ENCODE measurements at places on chromosomes 11 and 22.

GRCh38 chr22:24584871-24585411 is 7.9 kb downstream of the LRRC75B start:
- DNase-seq, result no peak

DNA sequence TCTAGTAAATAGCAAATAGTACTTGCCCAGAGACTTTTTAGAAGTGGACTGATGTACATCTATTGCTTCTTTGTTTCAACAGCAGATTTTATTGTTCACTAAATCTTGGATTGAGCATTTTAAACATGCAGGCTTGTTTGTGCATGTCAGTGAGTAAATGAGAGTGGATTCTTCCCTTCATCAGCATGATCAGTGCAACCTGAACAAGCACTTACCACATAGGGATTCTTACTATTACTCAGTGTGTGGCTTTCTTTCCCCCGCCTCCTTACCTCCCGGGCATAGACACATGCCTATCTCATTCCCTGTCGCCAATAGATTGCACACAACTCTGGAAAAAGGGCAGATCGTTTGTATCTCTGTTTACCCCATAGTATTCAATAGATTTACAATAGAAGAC is 197.5 kb downstream of the C11orf87 start:
- no peak for DNase-seq

DNA sequence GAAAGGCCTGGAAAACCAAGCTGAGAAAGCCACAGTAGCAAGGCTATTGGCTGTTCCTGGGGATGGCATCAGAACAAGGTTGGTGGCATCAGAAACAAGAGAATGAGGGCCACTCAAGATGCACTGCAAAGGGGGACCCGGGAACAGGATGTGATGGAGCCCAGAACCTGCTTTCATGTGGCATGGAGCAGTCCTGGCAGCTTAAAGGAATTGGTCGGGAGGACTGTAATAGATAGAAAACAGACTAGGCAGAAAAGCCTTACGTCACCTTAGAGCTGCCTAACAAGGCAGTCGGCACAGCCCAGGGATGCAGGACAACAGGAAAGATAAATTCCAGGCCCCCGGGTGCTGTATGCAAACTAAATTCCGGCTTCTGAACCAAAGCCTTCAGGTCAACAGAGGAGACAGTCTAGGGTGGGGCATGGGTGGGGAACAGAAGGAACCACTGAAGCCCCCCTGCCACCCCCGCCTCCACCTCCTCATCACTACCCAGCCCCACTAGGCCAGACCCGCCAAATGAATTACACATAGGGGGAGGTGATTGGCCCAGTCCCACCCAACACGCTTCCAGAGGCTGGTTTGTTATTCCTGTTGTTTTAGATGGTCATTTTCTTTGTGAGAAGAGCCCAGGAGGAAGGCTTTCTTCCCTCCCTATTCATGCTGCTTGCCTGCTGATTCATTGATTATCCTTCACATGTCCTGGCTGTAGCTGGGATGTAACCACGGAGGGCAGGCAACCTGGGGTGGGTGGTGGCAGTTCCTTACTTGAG is 25.7 kb upstream of the LRRC55 start:
- no peak for DNase-seq

- DNase-seq, result peak; percentile 11
These were observed 16.6 kb downstream of the ASCC2 start for GRCh38 chr22:29821291-29822016.

GRCh38 chr11:110081462-110082376 is 11.5 kb upstream of the ZC3H12C start:
- no peak for DNase-seq

DNA sequence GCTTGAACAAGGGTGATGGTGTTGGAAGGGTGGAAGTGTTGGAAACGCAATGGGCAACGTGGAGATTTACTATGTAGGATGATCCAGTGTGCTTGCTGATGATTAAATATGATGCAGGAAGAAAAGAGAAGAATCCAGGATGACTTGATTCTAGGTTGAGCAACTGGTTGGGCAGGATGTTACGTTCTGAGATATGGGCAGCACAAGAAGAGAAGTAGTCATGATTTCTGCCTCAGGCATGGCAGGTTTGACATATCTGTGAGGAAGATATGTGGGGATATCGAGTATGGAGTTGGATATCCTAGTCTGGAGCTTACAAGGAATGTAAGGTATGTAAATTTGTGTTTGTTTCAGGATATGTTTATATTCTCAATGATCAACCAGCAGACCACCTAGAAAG is 1.9 kb downstream of the OR52K1 start:
- DNase-seq, result no peak

DNA sequence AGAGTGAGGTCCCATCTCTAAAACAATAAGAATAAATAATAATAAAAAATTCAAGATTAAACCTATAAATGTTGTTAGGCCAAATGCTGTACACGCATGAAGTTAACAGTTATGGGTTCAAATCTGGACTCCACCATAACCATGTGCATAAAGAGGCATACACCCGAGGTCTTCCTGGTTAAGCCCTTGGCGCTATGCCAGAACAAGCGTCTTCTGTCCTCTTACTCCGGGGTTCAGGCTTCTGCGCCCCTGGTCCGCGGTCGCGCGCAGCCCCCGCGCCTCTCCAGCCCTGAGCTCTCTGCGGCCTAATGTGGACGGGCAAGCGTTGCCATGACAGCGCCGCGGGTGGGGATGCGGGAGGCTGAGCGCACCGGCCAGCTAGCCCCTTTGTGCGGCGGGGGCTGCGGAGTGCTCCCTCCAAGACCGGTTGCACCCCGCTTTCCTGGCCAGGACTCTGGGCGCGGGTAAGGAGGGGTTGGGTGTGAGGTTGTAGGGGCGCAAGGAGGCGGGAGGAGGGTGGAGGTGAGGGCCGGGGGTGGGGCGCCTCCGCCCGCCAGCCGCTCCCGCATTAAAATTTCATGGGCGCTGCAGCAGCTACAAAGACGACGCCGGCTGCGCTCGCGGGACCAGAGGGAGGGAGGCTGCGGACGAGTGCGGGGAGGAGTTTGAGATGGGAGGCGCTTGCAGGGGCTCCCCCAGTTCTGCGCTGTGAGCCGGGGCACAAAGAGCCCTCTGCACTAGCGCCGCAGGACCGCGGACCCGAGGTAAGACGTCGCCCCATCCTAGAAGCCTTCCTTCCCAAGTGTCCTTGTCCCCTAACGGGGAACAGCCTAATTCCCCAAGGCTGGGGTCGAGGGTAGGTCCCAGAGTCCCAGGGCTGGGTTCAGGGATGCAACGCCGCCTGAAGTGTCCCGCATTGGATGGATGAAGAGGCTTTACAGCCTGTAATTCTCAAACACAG is at the start of gene MIAT:
MIAT (plus strand) TSS at position 698 of the 961 bp plus-strand sequence.
- DNase-seq, result peak; percentile 44

GRCh38 chr11:57639321-57640067 is 10.2 kb downstream of the YPEL4 start:
- no peak for DNase-seq

- no peak for DNase-seq
These were observed 40.1 kb downstream of the REXO2 start for GRCh38 chr11:114479331-114479730.

DNA sequence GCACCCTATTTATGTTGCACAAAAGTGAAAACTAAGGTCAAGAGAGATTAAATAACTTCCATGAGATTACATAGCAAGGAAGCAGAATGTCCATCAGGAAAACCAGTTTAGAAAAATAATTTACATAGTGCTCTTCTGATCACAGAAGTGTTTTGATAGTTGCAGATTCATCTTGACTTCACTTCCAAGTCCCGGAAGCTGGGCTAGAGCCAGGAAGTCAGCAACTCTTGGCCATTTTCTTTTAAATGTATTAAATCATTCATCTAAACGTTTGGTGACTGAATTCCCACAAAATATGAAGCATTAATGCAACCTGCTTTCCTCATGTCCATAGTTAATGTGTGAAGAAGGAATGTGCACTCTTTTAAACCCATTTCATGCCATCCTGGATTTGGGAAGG is 29.7 kb downstream of the APLP2 start:
- DNase-seq, result no peak

DNA sequence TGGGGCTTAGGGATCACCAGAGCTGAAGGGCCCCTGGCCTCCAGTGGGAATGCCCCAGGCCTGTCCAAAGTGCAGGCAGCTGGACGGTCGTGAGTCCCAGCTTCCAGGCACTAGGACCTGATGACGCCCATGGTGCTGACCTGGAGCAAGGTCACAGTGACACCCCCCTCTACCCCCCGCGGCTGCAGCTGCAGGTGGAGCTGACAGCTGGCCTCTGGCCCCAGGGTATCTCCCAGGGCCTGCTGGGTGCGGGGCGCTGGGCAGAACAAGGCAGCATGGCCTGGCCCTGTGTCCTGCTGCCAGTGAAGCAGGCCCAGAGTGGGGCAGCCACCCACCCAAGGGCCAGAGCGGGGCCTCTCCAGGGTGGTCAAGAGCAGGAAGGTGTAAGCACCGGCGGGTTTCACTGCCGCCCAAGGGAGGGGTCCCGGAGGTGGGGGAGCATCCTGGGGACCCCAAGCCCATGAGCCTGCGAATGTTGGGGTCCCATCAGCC is 553 bp upstream of the TCIRG1 start:
- DNase-seq, result no peak

GRCh38 chr11:126140926-126141280 is 70.5 kb downstream of the RPUSD4 start:
- no peak for DNase-seq

- DNase-seq, result no peak
These were observed 887.3 kb upstream of the TENM4 start for GRCh38 chr11:80327956-80328614.

GRCh38 chr11:118340449-118340848 is 2.1 kb downstream of the CD3D start:
- DNase-seq, result no peak

DNA sequence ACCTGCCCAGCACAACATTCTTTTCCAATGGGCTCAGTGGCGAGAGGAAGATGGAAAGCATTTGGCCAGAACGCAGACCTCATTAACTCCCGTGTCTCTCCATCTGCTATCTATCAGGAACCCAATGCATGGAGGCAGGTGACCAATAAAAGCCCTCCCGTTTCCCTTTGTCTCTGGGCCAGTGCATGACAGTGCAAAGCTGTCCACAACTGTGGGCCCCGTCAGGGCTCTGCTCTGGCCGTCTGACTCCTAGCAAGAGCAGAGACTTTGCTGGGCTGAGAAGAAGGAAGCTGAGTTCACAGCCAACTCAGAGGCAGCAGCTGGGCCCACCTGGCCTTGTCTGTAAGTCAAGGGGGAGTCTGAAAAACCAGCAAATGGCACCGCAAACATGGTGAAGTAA is 177.8 kb downstream of the TENM4 start:
- no peak for DNase-seq

DNA sequence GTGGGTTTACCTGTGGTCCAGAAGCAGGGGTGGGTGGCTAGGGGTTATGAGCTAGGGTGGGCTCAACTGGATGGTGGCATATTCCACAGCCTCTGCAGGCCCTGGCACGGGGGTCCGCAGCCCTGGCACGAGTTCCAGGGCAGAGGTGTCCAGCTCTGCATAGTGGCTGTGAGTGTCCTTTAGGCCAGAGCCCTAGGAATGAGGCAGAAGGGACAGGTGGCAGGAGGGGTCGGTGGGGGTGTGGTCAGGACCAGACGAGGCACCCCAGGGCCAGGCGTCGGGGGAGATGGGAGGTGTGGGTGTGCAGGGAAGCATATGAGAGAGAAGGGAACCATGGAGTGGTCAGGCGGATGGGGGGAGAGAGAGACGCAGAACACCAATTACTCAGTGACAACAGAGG is 99.9 kb downstream of the NECTIN1 start:
- no peak for DNase-seq

- DNase-seq, result no peak
These were observed 1.8 kb upstream of the VPS37C start for GRCh38 chr11:61163021-61163420.

DNA sequence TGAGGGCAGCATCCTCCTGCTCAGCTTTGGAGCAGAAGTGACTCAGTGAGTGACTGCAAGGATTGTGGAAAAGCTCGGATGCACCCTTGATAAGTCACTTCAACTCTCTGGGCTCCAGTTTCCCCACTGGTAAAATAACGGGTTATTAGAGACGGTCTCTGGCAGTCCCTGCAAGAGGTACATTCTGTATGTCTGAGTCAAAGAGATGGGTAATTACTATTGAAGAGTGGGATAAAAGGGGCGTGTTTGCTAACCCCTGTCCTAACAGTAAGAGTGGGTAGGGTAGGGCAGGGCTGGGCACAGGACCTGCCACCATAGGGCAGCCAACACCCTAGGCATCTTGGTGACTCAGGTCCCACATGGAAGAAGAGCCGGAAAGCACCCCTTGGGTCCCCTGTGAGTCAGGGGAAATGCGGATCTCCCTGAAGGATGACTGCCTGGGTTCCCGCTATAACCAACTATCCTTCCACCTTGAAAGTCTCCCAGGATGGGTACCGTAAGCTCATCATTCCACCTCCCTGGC is 7.3 kb upstream of the AHNAK start:
- no peak for DNase-seq

DNA sequence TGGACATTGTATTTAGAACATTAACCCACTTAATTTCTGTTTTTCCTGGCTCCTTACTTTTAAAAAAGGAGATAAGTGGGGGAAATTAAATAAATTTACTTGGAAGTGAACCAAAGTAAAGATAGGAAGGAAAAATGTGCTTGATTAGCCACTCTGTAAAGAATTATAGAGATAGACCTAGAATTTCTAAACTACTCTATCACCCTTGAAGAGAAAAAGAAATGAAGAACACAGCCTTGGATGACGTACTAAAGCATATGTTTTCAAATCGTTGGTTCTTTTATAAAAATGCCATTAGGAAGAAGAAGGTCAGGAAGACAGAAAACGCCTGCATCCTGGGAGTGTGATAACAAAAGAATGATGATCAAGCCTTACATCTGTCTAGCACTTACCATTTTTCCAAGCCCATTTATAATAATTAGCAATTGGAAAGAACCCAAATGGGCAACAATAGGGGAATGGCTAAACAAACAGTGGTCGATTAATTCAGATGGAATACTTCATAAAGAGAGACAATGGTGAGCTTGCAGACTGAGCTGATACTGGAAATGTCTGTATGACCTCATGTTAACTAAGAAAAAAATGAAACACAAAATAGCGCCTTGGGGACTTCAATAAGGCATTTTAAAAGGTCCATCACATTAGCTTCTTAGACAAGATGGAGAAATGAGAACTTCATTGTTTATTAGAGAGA is 81.0 kb upstream of the LRRC55 start:
- no peak for DNase-seq

DNA sequence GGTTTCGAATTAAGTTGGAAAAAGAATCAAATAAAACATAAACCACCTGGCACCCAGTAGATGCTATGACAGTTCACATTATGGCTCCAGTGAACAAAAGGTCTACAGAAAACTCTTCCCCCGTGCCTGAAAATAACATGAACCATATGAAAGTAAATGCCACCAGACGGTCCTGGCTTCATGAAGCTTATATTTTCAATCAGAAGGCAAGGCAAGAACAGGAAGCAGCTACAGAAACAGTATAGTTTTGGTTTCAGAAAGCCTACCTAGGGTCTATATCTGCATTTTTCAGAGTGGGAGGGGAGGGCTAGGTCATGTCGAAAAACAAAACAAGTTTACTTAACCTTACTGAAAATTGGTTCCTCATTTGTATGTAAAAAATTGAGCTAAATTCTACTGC is 9.8 kb downstream of the RAB30 start:
- no peak for DNase-seq
